ENCODE measurements at places on chromosomes 3 and 15.

DNA sequence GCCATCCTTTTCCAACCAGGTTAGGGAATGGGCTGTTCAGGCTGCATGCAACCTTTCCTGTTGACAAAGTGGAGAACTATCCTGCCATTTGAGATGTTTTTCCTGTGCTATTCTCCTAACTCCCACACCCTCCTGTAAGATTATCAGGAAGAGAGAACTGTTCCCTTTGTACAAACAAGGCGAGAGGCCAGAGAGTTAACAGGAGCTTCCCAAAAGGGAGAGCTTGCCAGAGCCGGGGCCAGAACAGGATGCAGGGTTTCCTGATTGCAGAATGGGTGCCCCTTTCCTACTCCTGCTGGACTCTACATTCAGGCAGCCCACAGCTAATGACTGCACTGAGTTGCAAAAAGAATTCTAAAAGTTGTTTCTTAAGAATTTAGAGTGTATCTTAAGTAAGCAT, 17.1 kb downstream of the PML start:
- H3K27ac ChIP-seq, result no peak overlapping the region
- DNase-seq, result no peak
- no peak overlapping the region for H3K4me3 ChIP-seq
- H3K27me3 ChIP-seq, result no peaks in the 10 kb centered on the region

GRCh38 chr3:36519682-36520081, 139.4 kb downstream of the STAC start:
- DNase-seq, result no peak
- no peak overlapping the region for H3K4me3 ChIP-seq
- no peak overlapping the region for H3K27ac ChIP-seq

DNA sequence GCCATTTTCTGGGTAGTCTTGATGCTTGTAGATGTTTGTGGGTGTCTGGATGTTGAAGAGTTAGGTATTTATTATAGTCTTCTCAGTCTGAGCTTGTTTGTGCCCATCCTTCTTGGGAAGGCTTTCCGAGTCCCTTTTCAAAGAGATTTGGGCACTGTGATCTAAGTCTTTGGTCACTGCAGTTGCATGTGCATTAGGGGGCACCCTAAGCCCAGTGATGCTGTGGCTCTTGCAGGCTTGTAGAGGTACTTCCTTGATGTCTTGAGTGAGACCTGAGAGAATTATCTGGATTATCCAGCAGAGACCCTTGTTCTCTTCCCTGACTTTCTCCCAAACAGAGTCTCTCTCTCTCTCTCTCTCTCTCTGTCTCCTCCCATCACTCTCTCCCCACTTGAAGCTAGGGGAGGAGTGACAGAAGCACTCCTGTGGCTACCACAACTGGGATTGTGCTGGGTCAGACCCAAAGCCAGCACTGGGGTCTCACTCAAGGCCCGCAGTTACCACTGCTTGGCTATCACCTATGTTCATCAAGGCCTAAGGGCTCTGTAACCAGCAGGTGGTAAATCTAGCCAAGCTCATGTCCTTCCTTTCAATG, 68.5 kb downstream of the TMCO5A start:
- H3K27ac ChIP-seq, result no peak overlapping the region
- no peak overlapping the region for H3K4me3 ChIP-seq
- H3K27me3 ChIP-seq, result peaks cover 8% of the 10 kb centered on the region
- H3K36me3 ChIP-seq, result peaks cover 6% of the 10 kb centered on the region

DNA sequence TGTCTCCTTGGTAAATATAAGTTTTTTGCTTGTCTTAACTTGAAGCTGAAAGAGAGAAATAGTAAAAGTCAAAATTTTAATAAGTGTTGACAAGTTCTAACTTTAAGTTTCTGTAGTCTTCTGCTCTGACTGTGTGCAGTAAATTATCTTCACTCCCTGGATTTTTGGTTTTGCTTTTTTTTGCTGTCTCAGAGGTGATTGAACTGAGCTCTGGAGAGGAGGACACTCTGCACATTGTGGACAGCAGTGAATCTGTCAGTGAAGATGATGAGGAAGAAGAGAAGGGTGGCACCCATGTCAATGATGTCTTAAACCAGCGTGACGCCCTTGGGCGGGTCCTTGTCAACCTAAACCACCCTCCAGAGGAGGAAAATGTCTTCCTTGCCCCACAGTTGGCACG, 40.5 kb upstream of the TEX264 start:
- H3K4me3 ChIP-seq, result no peak overlapping the region
- DNase-seq, result no peak
- H3K27me3 ChIP-seq, result no peaks in the 10 kb centered on the region
- peak overlapping the region; percentile 15 for H3K27ac ChIP-seq

DNA sequence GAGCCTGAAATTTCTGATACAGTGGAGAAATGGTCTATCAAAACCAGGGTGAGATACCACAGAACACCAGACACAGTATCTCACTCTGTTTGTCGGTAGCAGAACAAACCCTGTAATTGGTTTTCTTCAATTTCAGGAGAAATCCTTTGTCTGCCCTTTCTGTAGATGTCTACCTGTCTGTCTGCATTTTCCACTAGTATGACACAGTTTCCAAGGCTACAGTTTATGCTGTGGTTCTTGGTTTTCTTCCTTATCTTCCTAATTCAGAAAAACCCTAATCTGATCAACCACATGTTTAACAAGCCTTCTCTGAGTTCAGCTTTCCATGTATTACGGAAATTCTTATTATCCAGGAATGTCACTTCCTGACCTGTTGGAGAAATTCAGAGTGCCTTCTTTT, 70.8 kb downstream of the SCN11A start:
- H3K4me1 ChIP-seq, result no peaks in the 10 kb centered on the region
- H3K27me3 ChIP-seq, result peaks cover 3% of the 10 kb centered on the region
- DNase-seq, result no peak
- H3K36me3 ChIP-seq, result no peaks in the 10 kb centered on the region
- H3K27ac ChIP-seq, result no peak overlapping the region
- H3K4me3 ChIP-seq, result no peak overlapping the region

GRCh38 chr15:71252044-71252739, 136.9 kb downstream of the THSD4 start:
- peaks cover 25% of the 10 kb centered on the region for H3K27me3 ChIP-seq
- DNase-seq, result no peak

- H3K27me3 ChIP-seq, result peaks cover 6% of the 10 kb centered on the region
- H3K36me3 ChIP-seq, result no peaks in the 10 kb centered on the region
- DNase-seq, result no peak
- H3K4me3 ChIP-seq, result no peak overlapping the region
- H3K27ac ChIP-seq, result no peak overlapping the region
These were observed 20.4 kb upstream of the NFKBIZ start for GRCh38 chr3:101828691-101829436.

GRCh38 chr3:162938083-162938482, 1441.5 kb downstream of the OTOL1 start:
- H3K27ac ChIP-seq, result no peak overlapping the region
- H3K36me3 ChIP-seq, result no peaks in the 10 kb centered on the region
- H3K4me1 ChIP-seq, result no peaks in the 10 kb centered on the region
- H3K27me3 ChIP-seq, result no peaks in the 10 kb centered on the region
- H3K4me3 ChIP-seq, result no peak overlapping the region

Data from progenitor cell of endocrine pancreas (in vitro differentiated cells).